HepG2 (cell line): ENCODE measurements at places on chromosomes 6 and 20. TPM values are rescaled to one million over a fixed set of nuclear protein-coding genes. Genes with fewer than 3 reads are reported as not detected.

Gene ADTRP
- total RNA-seq = not detected in 2 replicates

Gene DACT2
- total RNA-seq = not detected in 2 replicates

Gene TRIM38
- 2.5 and 3.6 TPM in 2 replicates for total RNA-seq

Gene GPX5
- not detected in 2 replicates for total RNA-seq

Gene HTR1E
- not detected in 2 replicates for total RNA-seq

Gene NKX2-4
- total RNA-seq = not detected in 2 replicates

Gene WFDC10B
- not detected in 2 replicates for total RNA-seq

Gene ECT2L
- not detected in 2 replicates for total RNA-seq

Gene TBX18
- total RNA-seq = not detected in 2 replicates

Gene PXDC1
- 28.6 and 32.4 TPM in 2 replicates for total RNA-seq

Gene LEMD2
- 17.9 and 45.2 TPM in 2 replicates for total RNA-seq

Gene MATN4
- not detected in 2 replicates for total RNA-seq

Gene SLC22A1
- 0.32 and 0.80 TPM in 2 replicates for total RNA-seq

Gene MCHR2
- total RNA-seq = not detected in 2 replicates

Gene MTFR2
- 10.7 and 12.5 TPM in 2 replicates for total RNA-seq

Gene SLC22A3
- total RNA-seq = 20.1 and 31.5 TPM in 2 replicates

Gene ADGRB3
- not detected in 2 replicates for total RNA-seq

Gene SGK2
- total RNA-seq = 29.4 and 34.3 TPM in 2 replicates

Gene DAAM2
- total RNA-seq = not detected in 2 replicates

Gene CCN5
- total RNA-seq = not detected in 2 replicates

Gene PNLDC1
- total RNA-seq = not detected in 2 replicates

Gene HLA-DMB
- total RNA-seq = not detected in 2 replicates

Gene C4B
- 67.2 and 167 TPM in 2 replicates for total RNA-seq

Gene CEP57L1
- 15.5 and 20.7 TPM in 2 replicates for total RNA-seq

Gene WFDC12
- not detected in 2 replicates for total RNA-seq

Gene CALHM5
- total RNA-seq = not detected in 2 replicates

Gene HLA-F
- total RNA-seq = 3.5 and 6.0 TPM in 2 replicates

Gene CYP24A1
- 6.9 and 9.4 TPM in 2 replicates for total RNA-seq

Gene GLP1R
- total RNA-seq = not detected in 2 replicates

Gene CLVS2
- total RNA-seq = not detected in 2 replicates
